ENCODE measurements at places on chromosomes 1 and 21. TPM values are rescaled to one million over a fixed set of nuclear protein-coding genes. Genes with fewer than 3 reads are reported as not detected.
A peak's percentile ranks its signal among the peaks of the same experiment; 100 is the strongest.

ZNF593OS gene
- not detected for total RNA-seq

DNA sequence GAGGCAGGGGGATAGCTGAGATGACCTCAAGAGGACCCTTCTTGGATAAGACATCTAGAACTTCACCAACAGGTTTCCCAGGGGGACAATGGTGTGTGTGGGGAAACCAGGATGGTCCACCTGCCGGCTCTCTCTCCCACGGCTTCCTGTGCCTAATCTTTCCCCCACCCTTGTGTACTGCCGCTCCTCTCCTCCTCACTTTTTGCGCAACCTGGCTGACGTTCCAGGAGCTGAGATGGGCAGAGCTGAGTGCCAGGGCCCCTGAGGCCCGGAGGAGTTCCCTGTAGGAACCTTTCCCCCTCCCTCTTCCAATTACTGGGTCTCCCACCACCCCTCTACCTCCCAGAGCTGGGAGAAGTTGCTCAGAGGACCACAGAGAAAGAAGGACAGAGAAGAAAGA, 6.9 kb downstream of the SLC26A9 start:
- DNase-seq, result no peak

GRCh38 chr1:163973586-163973985, 585.4 kb upstream of the PBX1 start:
- no peak for DNase-seq

UBXN10 gene
- 0.39 TPM for total RNA-seq

GRCh38 chr1:43348809-43349593, 9.8 kb upstream of the CDC20 start:
- peak; percentile 48 for DNase-seq

DNA sequence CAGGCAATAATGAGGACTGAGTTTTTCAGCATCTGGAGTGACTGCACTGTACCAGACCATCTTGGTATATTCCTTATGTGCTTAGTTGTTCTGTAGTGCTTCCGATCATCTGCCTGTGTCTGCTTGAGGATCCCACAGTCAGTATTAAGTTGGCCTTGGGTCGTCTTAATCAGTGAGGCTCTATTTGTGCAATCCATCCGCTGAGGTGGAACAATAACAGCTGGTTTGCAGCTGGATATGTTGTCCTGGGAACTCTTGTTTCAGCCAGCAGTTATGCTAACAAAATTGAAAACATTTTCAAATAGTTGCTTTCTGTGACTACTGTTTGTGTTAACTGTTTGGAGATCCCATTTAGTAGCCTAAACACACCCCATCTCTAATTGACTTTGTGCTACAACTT, 73.7 kb downstream of the LAMC1 start:
- no peak for DNase-seq

GRCh38 chr1:171743081-171743870, 1.4 kb upstream of the VAMP4 start:
- no peak for DNase-seq

- no peak for DNase-seq
Measured at GRCh38 chr1:117188170-117188815, 22.4 kb downstream of the VTCN1 start.

VCAM1 gene
- 0.05 TPM for total RNA-seq

DNA sequence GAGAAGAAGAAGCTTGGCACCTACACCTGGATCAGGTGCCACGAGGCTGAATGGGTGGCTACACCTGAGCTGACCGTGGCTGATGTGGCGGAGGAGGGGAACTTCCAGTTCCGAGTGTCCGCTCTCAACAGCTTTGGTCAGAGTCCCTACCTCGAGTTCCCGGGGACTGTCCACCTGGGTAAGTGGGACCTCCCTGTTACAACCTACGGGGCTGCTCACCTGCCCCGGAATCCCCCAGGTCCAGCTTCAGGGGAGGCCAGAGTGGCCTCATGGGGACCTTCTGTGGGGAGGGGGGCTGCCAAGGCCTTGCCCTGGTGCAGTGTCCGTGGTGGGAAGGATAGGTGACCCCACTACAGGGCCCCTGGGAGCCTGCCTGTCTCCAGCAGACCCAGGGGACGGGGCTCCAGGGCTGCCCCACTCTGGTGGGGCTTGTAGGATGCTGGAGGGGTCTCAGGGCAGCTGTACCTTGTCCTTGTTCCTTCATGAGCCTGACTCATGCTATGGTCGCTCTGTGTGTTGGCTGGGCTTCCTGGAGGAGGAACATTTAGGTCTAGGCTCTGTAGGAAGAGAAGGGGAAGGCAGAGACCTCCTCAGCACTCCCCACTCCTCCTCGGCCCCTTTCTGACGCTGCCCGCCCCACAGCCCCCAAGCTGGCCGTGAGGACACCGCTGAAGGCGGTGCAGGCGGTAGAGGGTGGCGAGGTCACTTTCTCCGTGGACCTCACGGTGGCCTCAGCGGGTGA, 7.2 kb downstream of the OBSCN start:
- no peak for DNase-seq

RGS7 gene
- total RNA-seq, result not detected

DNA sequence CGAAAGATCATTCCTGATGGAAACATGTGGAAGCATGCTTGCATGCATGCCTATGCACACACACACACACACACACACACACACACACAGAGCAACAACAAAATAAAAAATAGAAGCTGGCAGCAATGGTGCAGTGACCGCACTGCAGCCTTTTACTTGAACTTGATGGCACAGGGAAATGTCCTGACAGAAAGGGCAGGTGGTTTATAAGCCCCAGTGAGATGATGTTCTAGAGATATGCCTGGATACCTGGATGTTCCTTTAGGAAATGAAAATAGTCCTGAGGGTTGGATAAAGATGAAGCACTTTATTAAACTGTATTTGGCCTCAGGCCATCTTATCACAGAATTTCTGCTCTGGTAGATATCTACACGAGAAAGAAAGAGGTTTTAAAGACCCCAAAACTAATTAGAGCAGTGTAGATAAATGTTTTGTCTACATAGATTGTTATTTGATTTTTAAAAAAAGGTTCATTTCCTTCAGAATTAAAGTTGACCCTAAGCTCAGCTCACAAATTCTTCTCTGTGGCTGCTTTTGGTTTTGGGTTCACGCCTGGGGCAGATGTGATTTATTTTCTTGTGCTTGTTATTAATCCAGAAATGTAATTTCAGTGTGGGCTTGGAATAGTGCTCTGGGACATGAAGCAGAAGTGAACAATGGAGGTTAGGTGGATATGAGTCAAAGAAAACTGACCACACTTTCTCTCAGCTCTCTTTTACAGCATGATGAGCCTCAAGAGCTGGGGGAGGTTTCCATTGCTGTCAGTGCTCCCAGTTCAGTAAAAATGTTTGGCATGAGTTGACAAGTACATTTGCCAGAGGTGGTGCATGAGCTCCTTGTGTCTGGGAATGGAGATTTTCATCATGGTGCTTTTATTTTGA, 22.9 kb downstream of the ADAM30 start:
- no peak for DNase-seq

- no peak for DNase-seq
Measured at GRCh38 chr1:163896001-163896400, 574.2 kb downstream of the NUF2 start.

DNA sequence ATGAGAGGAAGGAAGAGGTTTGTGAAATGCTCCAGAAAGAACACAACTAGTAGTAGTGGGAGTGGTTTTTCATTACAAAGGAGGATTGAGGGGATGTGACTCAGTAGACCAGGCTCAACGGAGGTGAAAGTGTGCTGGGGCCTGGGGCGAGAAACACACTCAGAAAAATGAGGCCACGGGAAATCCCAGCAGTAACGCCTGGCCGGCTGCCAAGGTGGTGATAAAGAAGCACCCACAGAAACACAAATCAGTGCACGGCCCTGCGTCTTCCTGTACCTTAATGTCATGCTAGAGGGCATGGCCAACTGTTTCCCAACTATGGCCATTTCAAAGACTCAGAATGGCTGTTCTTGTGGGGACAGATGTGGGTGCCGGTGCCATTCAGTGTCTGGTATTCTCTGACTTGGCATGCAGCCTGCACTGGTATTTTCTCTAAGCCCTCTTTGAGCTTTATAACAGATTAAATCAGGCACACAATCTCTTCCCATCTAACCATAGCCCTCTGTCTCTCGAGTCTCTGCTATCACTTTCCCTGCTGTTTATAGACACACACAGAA, 38.2 kb downstream of the URB2 start:
- DNase-seq, result no peak

TTC24 gene
- 4.5 TPM for total RNA-seq

DNA sequence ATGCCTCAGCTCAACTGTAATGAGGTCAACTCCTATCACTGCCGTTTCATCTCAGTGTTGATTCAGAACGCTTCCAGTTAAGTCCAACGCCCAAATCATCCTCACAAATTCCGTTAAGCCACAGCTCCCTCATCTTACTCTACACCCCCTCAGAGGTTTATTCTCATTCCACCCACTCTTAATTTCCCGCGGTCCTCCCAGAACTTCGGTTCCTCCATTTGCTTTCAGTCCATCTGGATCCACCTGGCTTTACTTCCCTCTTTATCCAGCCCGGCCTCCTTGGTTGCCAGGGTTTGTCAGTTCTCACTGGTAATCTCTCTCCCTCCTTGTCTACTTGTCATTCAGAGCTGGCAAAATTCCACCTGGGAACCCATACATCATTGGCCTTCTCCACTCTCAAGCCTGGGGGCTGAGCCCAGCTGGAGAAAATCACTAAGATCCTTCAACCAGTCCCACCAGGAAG, 51.3 kb upstream of the RUNX1 start:
- no peak for DNase-seq

SYNJ1 gene
- 16.5 TPM for total RNA-seq

LPAR3 gene
- not detected for total RNA-seq

- DNase-seq, result no peak
Measured at GRCh38 chr1:45172005-45172404, 34.4 kb downstream of the ZSWIM5 start.

- DNase-seq, result peak; percentile 48
Measured at GRCh38 chr1:16215882-16216753, 3.7 kb upstream of the ARHGEF19 start.

GRCh38 chr1:67382292-67382691, 47.9 kb downstream of the SERBP1 start:
- no peak for DNase-seq

GRCh38 chr1:206048582-206048981, 4.4 kb upstream of the RHEX start:
- DNase-seq, result no peak

LCE1E gene
- total RNA-seq, result not detected

- no peak for DNase-seq
Measured at GRCh38 chr1:36591278-36591677, 108.6 kb upstream of the CSF3R start.

DNA sequence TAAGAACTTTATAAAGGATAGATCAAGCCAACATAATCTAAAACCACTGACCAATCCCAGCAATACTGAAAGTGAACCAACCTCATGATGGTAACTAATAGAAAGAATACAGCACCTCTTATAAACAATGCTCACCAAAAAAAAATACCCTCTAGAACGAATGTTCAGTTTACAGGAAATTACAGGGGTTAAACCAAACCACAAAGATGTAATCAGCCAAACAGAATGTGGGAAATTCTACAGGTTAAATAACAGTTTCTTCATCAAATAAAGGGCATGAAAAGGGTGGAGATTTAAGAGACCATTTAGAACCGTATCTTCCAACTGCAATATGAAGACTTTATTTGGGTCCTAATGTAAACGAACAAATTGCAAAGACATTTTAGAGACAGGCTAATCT, 30.4 kb downstream of the ARID4B start:
- DNase-seq, result no peak

FAM3B gene
- not detected for total RNA-seq

HSPA6 gene
- total RNA-seq, result 4.9 TPM
